ENCODE measurements at places on chromosomes 4 and X.
A peak's percentile ranks its signal among the peaks of the same experiment; 100 is the strongest.

DNA sequence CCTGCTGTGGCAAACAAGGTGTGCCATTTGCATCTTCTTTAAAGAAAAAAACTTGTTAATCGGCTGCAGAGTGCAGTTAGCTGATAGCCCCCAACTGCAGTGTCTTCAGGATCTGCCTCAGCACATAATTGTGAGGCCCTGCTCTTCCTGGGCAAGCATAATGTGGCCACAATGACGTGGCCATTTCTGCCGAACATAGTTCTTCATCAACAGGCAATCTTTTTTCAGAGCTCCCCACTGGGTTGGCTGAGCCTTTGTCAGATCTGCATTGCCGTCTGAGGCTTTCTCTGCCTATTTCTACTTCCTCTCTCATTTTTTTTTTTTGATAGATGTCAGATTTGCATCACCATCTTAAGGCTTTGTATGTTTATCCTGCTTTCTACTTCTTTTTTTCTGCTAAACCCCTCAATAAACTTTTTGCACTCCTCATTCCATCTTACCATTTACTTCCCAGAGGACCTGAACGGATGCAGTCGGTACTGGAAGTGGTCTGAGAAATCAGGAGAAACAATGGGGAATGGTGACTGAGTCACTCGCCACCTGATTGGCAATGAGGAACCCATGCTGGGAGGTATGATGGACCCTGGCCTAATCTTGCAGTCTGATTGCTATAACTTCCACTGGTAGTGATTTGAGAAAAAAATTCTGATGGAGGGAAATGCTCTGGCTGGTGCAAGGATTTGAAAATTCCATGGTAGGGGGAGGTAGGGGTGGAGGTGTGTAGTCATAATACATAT lies 21.2 kb upstream of the TAB3 start:
- no peak for DNase-seq

DNA sequence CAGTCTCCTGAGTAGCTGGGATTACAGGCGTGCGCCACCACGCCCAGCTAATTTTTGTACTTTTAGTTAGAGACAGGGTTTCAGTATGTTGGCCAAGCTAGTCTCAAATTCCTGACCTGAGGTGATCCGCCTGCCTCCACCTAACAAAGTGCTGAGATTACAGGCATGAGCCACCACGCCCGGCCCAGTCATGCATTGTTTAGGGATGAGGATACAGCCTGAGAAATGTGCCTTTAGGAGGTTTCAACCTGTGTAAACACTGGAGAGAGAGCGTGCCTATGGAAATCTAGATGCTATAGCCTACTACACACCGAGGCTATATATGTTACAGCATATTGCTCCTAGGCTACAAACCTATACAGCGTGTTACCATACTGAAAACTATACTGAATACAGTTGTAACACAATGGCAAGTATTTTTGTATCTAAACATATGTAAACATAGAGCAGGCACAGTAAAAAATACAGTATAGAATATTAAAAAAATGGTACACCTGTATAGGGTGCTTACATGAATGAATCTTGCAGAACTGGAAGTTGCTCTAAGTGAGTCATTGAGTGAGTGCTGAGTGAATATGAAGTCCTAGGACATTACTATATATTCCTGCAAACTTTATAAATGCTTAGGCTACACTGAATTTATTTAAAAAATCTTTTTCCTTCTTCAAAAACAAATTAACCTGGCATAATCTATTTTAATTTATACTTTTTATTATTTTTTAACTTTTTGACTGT lies 588.2 kb upstream of the ADGRL3 start:
- DNase-seq = no peak

- no peak for DNase-seq
Measured at GRCh38 chr4:183532821-183533220, 28.0 kb downstream of the ING2 start.

DNA sequence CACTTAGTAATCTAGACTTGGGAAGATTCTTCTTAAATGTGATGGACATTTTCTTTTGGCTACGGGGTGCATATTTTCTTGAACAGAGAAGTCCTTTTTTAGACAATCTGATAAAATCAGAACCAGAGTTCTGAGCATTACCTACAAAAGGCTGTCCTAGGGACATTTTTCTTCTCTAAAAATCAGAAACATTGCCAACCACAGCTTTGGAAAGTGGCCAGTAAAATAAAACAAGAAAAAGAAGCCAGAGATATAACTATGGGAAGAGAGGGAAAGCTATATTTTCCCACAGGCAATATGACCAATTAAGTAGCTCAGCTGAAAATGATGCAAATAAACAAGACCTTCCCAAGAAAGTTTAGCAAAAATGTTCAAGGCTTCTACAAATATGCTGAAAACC lies 55.9 kb downstream of the MXRA5 start:
- DNase-seq = no peak

DNA sequence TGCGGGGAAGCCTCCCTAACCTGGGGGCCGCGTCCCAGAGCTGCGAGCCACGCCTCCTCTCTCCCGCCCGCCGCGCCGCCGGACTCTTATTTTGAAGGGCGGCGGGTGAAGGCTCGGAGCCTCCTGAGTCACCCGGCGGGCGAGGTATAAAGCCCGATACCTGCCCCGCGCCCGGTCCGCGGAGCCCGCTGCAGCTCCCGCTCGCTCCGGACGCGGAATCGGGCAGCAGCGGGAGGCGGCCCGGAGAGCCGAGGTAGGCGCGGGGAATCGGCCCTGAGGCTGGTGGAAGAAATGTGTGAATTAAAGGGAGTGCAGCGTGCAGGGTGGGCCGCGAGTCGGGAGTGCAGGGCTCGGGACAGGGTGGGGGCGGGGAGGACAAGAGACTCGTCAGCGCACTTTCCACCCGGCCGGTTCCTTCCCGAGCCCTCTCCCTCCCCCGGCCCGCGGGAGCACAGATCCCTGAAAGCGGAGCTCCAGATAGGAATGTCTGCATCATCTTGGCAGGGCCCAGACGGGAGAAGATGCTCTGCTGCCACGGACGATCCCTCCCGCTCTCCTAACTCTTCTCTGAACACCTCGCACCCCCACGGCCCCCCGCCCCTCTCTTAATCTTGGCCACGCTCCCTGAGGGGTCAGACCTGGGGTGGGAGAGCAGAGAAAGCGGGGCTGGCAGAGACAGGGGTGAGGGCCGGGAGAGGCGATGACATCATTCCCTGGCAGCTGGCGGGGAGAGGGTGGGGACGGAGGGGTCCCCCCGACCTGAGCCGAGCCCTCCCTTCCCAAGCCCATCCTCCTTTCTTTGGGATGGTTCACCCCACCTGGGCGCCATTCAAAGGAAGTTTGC lies 177.9 kb downstream of the CBR4 start:
- DNase-seq = peak; percentile 84

- DNase-seq = no peak
Measured at GRCh38 chr4:183747380-183747779, 88.3 kb downstream of the TRAPPC11 start.

GRCh38 chr4:22635692-22636091 lies 57.0 kb upstream of the GBA3 start:
- DNase-seq = no peak

Data from H1 (cell line).